Islet precursor cell (in vitro differentiated cells): ENCODE measurements at places on chromosomes 2 and 18.

GRCh38 chr2:71460595-71461303 lies 7.4 kb downstream of the DYSF start:
- peak; percentile 55 for DNase-seq

GRCh38 chr2:230957756-230958391 lies 32.8 kb upstream of the GPR55 start:
- no peak for DNase-seq

DNA sequence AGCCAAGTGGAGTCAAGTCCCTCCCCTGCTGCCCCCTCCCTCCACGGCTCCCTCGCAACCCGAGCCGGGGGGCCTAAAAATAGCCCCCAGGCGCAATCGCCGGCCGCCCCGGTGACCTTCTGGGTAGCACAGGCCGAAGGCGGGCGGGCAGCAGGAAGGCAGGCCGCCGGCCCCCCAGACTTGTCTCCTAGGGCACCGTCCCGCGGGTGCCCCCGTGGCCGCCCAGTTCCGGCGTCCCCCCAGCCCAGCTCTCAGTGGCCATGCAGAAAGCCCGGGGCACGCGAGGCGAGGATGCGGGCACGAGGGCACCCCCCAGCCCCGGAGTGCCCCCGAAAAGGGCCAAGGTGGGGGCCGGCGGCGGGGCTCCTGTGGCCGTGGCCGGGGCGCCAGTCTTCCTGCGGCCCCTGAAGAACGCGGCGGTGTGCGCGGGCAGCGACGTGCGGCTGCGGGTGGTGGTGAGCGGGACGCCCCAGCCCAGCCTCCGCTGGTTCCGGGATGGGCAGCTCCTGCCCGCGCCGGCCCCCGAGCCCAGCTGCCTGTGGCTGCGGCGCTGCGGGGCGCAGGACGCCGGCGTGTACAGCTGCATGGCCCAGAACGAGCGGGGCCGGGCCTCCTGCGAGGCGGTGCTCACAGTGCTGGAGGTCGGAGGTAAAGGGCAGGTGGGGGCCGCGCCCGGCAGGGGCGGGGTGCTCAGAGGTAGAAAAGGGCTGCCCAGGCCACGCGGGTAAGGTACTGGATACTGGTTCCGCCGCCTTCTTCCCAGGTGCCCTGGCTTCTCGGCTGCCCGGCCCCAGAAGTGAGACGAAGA lies at the start of gene SPEG:
Gene SPEG (plus strand): TSS at position 126 of the 808 bp plus-strand sequence. CDS start 135 bp downstream, at position 261.
- peak; percentile 60 for DNase-seq

- peak; percentile 81 for DNase-seq
Measured at GRCh38 chr2:70964596-70965386, 13.6 kb upstream of the ANKRD53 start.

GRCh38 chr2:191049728-191050639 lies 36.0 kb upstream of the STAT1 start:
- DNase-seq = no peak

- no peak for DNase-seq
Measured at GRCh38 chr18:5464251-5464650, 79.5 kb downstream of the EPB41L3 start.
